Adrenal gland (tissue), 19 donors: ENCODE measurements at places on chromosomes 11 and 22. TPM values are rescaled to one million over a fixed set of nuclear protein-coding genes. Genes with fewer than 3 reads are reported as not detected.

The GGT5 gene
- polyA plus RNA-seq = 57.9 TPM

The CABP4 gene
- 0.31 TPM for polyA plus RNA-seq

The POU2AF3 gene
- 2.9 TPM for polyA plus RNA-seq

GRCh38 chr11:16117989-16118756 lies 238.2 kb downstream of the SOX6 start:
- H3K36me3 ChIP-seq = no peaks in the 10 kb centered on the region
- H3K4me3 ChIP-seq = no peak overlapping the region

GRCh38 chr11:34148504-34149165 lies 43.2 kb downstream of the NAT10 start:
- H3K27me3 ChIP-seq = no peaks in the 10 kb centered on the region
- no peaks in the 10 kb centered on the region for H3K36me3 ChIP-seq
- H3K4me3 ChIP-seq = no peak overlapping the region
- DNase-seq = no peak

- no peaks in the 10 kb centered on the region for H3K36me3 ChIP-seq
- DNase-seq = no peak
Observed at GRCh38 chr22:29201782-29202181, 3.9 kb upstream of the EMID1 start.
